ENCODE measurements at places on chromosomes 2 and 18.

DNA sequence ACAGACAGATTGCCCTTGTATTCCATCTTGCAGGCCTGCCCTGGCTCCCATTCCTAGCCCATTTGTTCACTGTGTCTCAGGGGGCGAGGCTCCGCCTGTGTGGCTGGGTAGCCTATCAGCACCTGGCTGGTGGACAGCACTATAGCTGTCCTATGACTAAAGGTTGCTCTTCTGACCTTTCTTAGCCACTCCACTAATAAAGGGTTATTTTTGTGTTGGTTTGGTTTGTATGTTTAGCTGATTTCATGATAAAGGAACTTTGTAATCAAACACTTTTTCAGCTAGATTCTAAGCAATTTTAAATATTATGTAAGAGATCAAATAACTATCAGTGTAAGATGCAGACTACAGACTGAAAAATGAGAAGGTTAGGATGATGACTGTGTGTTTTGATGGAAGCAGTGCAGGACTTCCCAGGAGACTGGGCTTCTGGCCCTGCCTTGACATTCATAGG is 72.2 kb downstream of the CRIM1 start:
- DNase-seq: no peak

GRCh38 chr18:76396792-76397191 is 98.2 kb downstream of the ZNF516 start:
- peak; percentile 23 for DNase-seq

DNA sequence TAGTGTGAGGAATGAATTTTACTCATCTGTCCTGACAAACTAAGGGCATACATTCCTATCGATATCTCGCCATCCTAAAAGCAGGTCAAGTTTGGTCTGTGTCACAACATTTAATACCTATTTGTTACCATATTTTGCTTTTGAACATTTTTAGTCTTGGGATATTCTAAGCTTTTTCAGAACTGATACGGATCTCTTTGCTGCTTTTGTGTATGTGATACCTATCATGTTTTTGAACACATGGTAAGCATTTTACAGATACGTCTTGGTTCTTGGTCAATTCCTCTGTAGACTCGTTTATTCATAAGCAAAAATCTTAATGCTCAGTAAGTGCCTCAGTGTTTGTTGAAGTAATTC is 592 bp downstream of the ZNF397 start:
- no peak for DNase-seq

GRCh38 chr18:45291621-45292615 is 323.4 kb upstream of the SLC14A2 start:
- DNase-seq: no peak

- no peak for DNase-seq
Observed at GRCh38 chr2:227124811-227125210, 39.2 kb downstream of the COL4A4 start.

DNA sequence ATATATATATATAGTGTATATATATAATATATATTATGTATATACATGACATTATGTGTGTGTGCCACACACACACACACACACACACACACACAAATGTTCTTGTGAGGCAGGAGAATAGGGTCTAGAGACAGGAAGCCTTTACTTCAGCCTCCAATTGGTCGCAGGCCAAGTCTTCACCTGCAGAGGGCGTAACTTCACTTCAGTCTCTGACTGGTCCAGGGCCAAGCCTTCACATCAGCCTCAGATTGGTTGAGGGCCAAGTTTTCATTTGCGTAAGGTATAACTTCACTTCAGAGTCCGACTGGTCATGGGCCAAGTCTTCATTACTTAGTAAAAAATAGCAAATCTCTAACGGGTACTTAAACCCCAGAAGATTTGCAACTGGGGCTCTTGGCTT is 13.2 kb upstream of the SS18 start:
- DNase-seq: peak; percentile 56

DNA sequence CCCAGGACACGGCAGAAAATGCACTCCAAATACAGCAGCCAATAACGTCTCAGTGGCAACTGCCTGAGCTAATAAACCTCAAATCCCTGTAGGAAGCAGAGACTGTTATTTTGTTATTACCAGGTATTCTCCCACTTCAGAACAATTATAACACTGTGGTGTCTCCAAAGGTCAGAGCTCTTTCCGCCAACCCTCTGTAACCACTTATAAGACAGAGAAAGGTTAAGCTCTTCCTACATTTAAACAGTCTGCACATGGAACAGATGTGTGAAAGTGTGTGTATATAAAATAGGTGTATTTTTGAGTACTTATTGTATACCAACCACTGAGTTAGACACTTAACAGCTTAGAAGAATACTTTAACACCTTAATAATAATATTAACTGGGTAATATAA is 64.1 kb downstream of the FBXO15 start:
- DNase-seq: no peak

DNA sequence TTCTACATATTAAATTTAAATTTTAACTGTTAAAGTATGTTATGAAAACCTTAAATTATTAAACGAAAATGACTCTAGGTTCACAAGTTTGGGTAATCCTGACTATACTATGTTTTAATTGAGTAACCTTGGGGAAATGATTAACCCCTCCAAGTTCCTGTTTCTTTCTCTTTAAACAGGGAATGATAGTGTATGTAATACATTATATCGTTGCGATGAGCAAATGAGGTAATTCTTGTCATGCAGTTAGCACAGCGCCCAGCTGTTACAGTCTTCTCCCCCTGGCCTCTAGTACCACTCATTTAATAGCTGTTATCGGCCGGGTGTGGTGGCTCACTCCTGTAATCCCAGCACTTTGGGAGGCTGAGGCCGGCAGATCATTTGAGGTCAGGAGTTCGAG is 80.4 kb downstream of the MTA3 start:
- no peak for DNase-seq

Measured in H7 (cell line).